Omental fat pad (tissue), 4 donors: ENCODE measurements at places on chromosomes 7 and 10.

DNA sequence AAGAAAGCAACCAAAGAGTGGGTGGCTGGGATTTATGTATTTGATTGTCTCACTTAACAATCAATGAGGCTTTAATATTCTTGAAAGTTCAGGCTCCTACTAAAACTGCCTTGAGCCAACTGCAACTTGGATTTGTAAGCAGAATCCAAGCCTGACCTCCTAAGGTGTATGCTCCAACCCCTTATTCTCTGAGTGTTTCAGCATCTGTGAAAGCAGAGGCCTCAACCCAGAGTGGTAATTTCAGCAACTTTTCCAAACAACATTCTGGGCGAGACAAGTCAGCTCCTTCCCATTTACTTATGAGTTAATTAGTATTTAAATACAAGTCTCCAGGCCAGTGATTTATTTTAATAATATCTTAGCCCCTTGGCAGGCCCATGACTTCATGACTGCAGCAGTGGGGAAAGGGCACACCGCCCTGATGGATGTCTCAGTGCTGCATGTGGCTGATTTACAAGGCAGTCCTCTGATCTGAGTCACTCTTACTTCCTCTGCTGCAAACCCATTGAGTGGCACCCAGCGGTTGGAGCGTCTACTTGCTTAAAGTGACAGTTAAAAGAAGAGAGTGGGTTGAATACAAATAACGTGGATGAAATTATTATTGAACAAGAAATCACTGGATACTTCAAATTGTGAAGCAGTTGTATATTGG is 209.1 kb downstream of the TRIL start:
- DNase-seq, result no peak

GRCh38 chr10:130463876-130464364 is 327.7 kb downstream of the GLRX3 start:
- DNase-seq, result no peak

GRCh38 chr7:111226800-111227199 is 135.9 kb downstream of the LRRN3 start:
- no peak for DNase-seq

- no peak for DNase-seq
Measured at GRCh38 chr7:98211221-98211675, at the start of gene BHLHA15. TSS of gene BHLHA15 (plus strand) at chr7:98211439. CDS start at chr7:98212310, 871 bp downstream.

DNA sequence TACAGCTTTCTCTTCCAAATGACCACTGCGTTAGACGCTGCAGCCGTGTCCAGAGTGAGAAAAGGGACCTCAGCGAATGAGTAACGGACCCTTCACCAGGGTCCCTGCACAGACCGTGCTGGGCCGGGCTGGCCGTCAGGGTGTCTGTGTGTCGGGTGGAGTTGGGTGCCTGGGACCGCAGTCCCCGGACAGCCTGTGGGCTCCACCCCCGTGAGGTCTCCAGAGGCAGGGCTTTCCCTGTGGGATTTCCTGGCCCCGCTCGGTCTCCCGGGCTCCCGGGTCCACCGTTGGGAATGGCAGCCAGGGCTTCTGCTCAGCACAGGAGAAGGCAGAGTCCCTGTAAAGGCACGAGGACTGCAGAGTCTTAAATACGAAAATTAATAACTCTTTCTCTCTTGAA is 509.7 kb downstream of the TCERG1L start:
- DNase-seq, result no peak

- DNase-seq, result no peak
Measured at GRCh38 chr7:31108097-31108657, 56.1 kb downstream of the ADCYAP1R1 start.

DNA sequence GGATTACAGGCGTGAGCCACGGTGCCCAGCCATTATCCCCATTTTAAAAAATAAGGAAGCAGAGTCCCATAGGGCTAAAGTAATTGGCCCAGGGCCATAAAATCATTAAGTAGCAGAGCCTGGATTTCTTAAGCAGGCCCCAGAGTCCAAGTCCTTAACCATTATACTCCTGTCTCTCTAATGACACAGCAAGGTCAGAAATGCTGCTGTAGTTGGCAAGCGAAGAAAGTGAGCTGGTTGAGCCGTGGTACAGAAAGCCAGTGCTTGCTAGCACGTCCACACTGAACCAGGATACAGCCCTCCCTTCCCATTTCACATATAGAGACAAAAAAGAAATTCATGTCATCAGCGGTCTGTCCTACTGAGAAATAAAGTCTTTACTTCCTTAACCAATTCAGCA is 562.7 kb downstream of the GALNT17 start:
- no peak for DNase-seq

DNA sequence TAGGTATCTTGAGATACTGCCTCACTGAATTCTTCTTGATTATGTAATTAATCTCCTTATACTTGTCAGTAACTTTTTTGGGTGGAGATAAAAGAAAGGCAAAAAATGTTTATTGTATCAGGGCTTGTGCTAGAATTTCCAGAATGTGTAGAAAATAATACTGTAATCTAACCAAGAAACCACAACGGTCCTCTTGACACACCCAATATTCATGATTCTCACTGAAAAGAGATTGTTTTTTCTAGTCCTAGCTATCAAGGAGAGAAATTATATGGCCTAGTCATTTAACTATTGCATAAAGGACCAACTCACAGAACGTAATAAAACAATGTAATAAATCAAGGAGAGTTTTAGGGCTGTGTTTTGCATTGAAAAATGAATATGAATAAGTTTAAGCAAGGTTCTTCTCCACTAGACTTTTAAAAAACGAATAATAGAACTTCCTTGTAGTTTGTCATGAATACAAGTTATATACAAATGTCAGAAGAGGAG is 80.0 kb upstream of the STEAP4 start:
- DNase-seq, result no peak

GRCh38 chr10:36555036-36555435 is 570.4 kb upstream of the ANKRD30A start:
- DNase-seq, result no peak

GRCh38 chr7:94400643-94401427 is 6.1 kb downstream of the COL1A2 start:
- DNase-seq, result no peak

GRCh38 chr10:80153460-80153859 is 20.9 kb downstream of the PLAC9 start:
- DNase-seq, result no peak

GRCh38 chr10:121217331-121217730 is 366.2 kb downstream of the WDR11 start:
- DNase-seq, result no peak

- no peak for DNase-seq
Measured at GRCh38 chr10:2986391-2986801, 81.0 kb upstream of the PFKP start.

DNA sequence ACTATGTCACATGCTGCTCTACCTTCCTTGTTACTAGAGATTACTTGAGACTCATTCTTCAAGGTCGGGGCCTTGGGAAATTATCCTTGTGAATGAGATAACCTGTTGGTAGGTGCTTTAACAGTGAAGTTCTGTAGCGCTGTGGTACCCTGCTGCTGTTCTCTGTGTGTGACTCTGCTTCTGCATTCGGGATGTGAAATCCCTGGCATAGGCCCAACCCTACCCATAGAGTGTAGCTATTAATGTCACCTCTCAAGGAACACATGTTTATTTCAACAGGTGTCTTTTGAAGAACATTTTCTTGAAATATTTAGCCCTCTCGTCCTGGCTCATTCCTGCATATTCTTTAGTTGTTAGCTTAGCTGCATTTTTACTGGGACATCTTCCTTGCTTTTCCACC is 41.8 kb upstream of the TMEM236 start:
- DNase-seq, result no peak

DNA sequence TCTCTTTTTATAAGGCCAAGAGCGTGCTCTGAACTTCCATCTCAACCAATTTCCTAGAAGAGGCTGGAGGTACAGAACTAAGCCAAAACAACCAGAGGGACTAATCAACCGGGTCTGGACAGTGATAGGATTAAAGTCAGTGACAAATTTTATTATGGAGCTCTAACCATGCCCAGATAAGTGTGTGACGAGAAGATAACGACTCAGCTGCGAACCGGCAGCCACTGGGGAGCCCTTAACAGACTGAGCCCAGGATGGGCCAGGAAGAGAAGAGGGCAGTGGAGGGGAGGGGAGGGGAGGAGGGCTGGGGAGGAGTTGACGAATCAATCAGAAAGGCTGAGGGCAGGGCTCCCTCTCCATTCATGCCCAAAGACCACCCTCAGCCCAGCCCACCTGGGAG is 119.9 kb downstream of the PLXNA4 start:
- no peak for DNase-seq

DNA sequence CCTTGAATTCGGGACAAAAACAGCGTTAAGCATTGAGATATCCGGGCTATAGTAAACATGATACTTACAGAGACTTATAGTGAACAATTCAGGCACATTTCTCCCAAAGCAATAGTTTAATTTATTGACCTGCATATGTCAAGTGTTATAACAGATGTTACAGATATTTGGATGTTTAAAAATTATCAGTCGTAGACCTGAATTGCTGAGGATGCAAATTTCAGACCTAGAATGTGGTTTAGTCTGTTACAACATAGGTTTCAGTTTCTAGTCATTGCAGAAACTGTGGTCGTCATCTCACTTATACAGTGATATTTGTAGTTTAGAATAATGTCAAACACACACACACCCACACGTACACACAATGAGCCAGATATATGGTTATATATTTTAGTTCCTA is 85.2 kb downstream of the VTI1A start:
- no peak for DNase-seq

DNA sequence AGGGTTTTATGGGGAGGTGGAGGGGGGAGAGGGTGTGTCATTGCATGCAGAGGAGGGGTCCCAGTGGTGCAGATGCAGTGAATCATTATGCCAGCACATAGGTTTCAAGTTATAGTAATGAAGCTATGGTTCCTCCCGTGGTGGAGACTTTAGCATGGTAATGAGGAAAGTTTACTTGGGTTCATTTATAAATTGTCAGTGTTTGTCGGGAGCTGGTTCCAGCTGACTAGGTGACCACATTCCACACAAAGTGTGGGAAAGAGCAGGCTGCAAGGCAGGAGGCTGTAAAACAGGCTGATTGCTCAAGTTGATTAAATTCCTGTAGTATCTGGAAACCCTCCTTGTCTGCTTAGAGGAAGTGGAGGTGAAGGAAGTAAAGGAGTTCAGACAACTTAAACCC is 78.9 kb downstream of the SRI start:
- no peak for DNase-seq

GRCh38 chr10:60208676-60209269 is 180.9 kb downstream of the ANK3 start:
- no peak for DNase-seq

- DNase-seq, result no peak
Measured at GRCh38 chr10:44413416-44413815, 28.5 kb upstream of the CXCL12 start.

- DNase-seq, result no peak
Measured at GRCh38 chr7:132815696-132816311, 239.5 kb upstream of the PLXNA4 start.

GRCh38 chr7:43615558-43616145 is 32.7 kb downstream of the STK17A start:
- no peak for DNase-seq

- no peak for DNase-seq
Measured at GRCh38 chr7:35241436-35241835, 12.5 kb downstream of the TBX20 start.

- DNase-seq, result no peak
Measured at GRCh38 chr10:35391153-35391953, 55.0 kb downstream of the CCNY start.

DNA sequence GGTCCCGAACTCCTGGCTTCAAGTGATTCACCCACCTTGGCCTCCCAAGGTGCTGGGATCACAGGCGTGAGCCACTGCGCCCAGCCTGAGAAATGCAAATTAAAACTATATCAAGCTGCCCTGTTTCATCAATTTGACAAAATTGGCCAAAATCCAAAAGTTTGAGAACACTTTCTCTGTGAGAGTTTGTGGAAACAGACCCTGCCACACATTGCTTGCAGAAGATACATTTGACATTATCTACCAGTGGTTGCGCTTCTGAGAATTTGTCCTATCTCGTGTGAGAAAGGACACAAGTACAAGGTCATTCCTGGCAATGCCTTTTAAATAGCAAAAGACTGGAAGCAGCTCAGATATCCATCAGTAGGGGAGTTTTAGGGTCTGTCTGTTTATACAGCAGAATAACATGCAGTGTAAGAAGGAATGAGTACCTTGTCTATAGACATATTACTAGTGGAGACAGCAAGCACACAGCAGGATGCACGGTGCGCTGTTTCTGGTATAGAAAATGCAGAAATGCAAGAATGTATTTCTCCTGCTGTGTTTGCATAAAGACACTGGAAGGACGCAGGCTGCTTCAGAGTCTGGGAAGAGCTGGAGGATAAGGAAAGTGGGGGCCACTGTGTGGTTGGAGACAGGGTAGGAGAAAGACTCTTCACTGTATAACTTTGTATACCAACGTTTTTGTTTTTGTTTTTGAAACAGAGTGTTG is 4.3 kb downstream of the LHPP start:
- DNase-seq, result no peak

GRCh38 chr10:72250666-72251065 is 23.1 kb upstream of the DDIT4 start:
- no peak for DNase-seq

- DNase-seq, result no peak
Measured at GRCh38 chr7:123661765-123662164, 6.1 kb downstream of the LMOD2 start.

DNA sequence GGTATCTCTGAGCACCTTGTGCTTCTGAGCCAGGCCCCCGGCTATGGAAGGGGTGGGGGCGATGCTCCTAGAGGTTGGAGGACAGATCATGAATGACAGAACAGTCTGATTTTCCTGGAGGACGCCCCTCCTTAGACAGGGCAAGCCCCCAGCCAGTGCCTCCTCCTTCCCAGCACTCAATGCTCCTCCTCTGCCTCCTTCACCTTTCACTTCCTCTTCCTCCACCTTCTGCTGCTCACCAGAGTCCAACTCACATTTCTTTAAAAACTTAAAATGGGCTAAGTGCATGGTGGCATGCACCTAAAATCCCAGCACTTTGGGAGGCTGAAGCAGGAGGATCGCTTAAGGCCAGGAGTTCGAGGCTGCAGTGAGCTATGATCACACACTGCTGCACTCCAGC is 71.1 kb upstream of the CUX1 start:
- no peak for DNase-seq

DNA sequence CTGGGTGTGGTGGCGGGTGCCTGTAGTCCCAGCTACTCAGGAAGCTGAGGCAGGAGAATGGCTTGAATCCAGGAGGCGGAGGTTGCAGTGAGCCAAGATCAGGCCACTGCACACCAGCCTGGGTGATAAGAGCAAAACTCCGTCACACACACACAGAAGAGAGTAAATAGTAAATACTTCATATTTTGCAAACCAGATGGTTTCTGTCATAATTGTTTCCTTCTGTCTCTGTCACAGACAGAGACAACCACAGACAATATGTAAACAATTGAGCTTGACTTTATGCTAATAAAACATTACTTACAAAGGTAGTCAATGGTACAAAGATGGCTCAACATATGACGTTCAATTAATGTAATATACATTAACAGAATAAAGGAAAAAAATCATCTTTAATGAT is 83.7 kb downstream of the JMJD1C start:
- DNase-seq, result no peak

GRCh38 chr7:147033641-147034040 is 917.0 kb downstream of the CNTNAP2 start:
- no peak for DNase-seq

DNA sequence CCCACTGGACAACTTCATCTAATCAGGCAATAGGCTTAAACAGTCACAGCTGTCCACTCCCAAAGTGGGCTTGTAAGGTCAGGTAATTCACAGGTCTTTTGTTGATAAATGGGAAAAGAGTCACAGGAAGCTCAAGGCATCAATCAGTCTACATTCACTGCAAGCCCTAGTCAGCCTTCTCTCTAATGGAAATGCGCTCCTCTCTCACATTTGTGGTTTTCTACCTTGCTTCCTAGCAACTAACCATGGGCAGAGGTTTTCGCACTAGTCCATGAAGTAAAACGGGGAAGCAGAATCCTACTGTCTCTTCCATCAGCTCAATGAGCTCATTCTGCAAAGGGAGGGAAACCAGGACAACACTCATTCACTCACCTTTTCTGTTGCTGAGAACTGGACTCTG is 53.5 kb upstream of the APBB1IP start:
- DNase-seq, result no peak
